ENCODE measurements at places on chromosomes 16 and 17. TPM values are rescaled to one million over a fixed set of nuclear protein-coding genes. Genes with fewer than 3 reads are reported as not detected.

The KRTAP9-4 gene
- not detected for total RNA-seq

The TMEM132E gene
- not detected for total RNA-seq

The ZNF688 gene
- total RNA-seq, result 3.2 TPM

The WNT3 gene
- 0.59 TPM for total RNA-seq

The HOXB7 gene
- total RNA-seq, result not detected

The PRSS21 gene
- total RNA-seq, result 0.15 TPM
